Hematopoietic multipotent progenitor cell treated with erythropoietin and hydrocortisone succinate and interleukin-3 and kit ligand, for 8 days (in vitro differentiated cells): ENCODE measurements at places on chromosomes 16 and 17.

GRCh38 chr17:35082073-35082657, 18.7 kb upstream of the RFFL start:
- peak; percentile 88 for DNase-seq

- DNase-seq: no peak
Observed at GRCh38 chr17:57277923-57278604, 21.7 kb downstream of the MSI2 start.

- DNase-seq: no peak
Observed at GRCh38 chr16:17367923-17368322, 102.8 kb downstream of the XYLT1 start.

GRCh38 chr16:964356-965035, 6.3 kb downstream of the LMF1 start:
- DNase-seq: no peak

- peak; percentile 75 for DNase-seq
Observed at GRCh38 chr17:20184977-20185619, 175.9 kb downstream of the SPECC1 start.

GRCh38 chr17:59842901-59843652, 49.7 kb downstream of the TUBD1 start:
- DNase-seq: peak; percentile 59

DNA sequence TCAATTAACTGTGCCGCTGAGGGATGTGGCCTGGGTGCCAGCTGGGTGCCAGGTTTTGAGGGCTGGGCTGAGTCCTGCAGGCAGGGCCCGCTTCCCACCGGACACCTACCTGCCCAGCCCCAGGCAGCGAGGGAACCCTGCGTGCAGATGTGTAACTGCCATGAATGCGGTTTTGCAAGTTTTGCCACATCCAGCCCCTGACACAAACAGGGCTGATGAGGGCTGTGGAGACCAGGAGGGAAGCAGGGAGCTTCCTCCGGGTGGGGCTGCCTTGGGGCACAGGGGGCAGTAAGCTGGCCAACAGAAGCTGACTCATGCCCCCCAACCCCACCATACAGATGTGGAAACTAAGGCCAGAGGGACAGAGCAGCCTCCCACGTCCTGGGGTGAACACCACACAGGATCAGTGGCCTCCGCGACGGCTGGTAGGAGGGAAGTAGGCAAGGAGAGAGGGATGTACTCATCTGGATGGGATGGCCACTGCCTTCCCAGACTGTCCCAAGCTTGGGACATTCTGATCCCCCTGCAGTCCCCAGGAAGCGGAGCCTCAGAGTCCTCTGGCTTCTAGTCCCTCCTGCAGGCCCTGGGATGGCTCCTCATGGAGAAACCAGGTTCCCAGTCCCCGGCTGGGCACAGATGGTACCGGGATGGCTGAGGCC, 1.6 kb downstream of the UBALD1 start:
- no peak for DNase-seq

DNA sequence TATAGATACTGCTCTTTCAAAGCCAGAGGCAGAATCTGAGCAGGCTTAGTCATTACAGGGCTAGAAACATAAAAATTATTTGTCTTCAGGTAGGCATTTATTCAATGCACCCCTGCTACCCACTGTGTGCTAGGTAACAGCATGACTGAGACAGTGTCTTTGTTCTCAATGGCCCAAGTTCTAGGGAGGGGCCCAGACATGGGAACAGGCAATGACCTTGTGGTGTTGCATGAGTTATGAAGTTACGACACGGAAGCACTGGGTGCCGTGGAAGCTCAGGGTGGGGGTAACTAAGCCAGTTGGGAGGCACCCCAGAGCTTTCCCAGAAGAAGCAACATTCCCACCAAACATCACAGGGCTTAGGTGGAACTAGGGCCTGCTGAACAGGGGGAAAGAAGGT, 87.0 kb downstream of the CPPED1 start:
- no peak for DNase-seq

- peak; percentile 72 for DNase-seq
Observed at GRCh38 chr17:42018339-42018738, 1.1 kb upstream of the DNAJC7 start.

DNA sequence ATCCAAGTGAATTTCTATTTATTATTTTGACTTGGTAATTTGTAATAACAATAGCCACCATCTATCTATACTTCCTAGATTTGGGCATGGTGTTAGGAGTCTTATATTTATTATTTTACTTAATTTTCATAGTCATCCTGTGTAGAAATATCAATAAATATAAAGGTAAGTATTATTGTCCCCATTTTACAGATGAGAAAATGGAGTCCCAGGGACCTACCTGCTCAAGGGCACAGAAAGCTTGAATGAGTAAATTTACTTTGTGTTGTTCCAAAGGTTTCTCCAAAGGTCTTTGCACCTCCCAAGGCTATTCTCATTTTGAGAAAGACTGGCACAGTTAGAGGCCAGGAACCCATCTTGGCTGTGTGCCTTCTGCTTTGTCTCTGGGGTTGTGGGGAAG, 738.3 kb downstream of the WWOX start:
- no peak for DNase-seq

DNA sequence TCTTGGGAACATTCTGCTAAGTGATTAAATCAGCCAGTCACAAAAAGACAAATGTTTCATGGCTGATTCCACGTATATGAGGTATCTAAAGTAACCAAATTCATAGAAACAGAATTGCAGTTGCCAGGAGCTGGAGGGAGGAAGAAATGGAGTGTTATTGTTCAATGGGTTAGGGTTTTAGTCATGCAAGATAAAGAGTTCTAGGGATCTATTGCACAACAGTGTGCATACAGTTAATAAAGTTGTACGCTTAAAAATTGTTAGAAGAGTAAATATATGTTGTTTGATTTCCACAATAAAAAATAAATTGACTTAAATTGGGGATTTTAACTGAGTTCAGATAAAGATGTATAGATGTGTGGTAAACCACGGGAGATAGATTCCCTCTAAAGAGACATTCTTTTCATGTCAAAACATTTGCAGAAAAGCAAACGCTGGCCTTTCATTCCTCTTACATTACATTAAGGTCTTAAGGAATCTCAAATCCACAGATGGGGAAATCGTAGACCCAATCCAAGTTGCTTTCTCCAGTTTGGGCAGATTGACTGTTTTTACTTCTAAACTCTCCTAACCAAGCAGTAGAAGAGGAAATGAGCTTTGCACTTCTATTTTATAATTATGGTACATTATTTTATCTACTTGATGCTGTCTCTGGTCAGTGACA, 4.6 kb downstream of the PRDM7 start:
- no peak for DNase-seq

DNA sequence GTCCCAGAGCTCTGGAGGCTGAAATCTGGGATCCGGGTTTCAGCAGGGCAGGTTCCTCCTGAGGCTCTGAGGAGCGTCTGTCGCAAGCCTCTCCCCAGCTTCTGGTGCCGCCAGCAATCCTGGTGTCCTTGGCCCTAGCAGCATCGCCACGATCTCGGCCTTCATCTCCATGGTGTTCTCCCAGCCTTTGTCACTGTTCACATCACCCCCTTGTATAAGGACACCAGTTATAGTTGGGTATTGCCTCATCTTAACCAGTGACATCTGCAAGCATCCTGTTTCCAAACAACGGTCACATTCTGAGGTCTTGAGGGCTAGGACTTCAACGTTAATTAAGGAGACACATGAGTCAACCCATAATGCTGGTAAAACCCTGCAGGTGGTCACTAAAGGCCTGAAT, 2.8 kb upstream of the PPP1R27 start:
- peak; percentile 44 for DNase-seq

DNA sequence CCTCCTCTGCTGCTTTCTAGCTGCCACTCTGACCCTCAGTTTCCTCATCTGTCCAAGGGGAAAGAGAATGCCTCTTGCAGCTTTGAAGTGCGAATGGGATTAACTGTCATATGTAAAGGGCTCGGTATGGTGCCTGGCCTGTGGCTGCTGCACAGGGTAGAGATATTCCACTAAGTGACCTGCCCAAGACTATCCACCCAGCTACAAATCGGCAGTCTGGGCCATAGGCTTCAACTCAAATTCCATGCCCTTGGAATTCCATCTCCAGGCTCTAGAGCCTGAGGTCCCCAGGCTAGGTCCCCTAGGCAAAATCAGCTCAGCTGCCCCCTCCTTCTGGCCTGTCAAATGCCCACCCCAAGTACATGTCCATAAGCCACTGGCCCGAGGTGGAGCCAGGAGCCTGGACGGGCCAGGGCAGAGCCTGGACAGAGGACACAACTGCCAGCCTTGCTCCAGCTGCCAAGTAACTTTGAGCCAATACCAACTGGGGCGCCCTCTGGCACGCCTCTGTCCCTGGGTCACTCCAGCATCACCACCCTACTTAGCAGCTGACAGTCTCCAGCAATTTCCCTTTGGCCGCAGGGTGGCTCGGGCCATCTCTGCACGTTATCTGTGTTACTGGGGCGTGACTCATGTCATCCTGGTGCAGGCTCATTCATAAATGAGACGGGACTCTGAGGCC, 57.2 kb downstream of the SDK2 start:
- DNase-seq: peak; percentile 20

- no peak for DNase-seq
Observed at GRCh38 chr17:42761638-42762037, 611 bp downstream of the RAMP2 start.

GRCh38 chr16:632486-633335, 1.9 kb downstream of the WFIKKN1 start:
- no peak for DNase-seq

GRCh38 chr16:57020651-57021050, 31.3 kb downstream of the NLRC5 start:
- DNase-seq: no peak

GRCh38 chr17:40622509-40622928, 25.1 kb downstream of the SMARCE1 start:
- DNase-seq: no peak

DNA sequence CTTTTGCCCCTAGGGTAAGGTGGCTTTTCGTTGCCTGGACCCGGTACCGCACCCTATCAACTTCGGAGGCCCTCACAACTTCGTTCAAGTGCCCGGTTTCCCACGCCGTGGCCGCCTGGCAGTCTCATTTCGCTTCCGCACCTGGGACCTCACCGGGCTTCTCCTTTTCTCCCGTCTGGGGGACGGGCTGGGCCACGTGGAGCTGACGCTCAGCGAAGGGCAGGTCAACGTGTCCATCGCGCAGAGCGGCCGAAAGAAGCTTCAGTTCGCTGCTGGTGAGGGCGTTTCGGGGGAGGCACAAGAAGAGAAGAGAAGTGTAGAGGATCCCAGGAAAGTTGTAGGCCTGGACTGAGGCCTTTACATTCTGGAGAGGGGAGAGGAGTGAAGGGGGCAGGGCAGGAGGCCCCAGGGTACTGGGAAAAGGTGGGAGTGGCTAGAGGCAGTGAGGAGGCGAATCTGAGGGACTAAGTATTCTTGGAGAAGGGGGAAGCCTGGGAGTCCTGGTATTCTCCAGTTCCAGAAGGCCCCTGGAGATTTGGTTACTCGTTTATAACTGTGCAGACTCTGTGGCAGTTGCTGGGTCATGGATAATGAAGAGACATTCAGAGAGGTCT, 5.5 kb downstream of the CNTNAP1 start:
- no peak for DNase-seq

DNA sequence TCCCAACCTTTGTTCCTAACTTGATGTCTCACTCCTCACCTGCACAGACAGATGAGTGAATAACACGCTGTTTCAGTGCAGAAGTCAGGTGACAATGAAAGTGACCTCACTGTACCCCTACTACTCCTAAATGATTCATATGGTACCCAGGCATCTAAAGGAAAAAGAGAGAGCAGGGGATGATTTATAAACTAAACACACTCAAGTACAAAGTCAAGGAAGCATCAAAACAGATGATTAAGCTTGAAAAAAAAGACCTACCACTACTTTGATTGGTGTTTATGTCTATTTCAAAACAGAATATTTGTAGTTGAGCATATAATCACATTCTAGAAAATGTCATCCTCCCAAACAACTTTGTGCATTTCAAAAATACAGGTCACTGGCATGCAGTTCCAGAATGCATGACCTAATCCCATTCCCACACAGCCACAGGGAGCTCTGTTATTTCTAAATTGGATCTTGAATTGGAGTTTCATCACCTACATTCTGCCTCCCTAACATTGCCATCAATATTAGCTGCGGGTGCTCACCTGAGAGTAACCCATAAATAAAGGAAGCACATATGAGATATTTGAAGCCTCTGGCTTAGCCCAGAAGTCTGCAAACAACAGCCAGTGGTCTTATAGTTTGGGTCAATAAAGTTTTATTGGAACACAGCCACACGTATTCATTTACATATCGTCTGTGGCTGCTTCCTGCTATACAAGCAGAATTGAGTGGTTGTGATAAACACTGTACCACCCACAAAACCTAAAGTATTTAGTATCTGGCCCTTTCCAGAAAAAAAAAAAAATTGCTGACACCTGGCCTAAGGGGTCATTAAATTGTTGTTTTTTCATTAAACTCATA, 14.0 kb downstream of the HS3ST3A1 start:
- no peak for DNase-seq

DNA sequence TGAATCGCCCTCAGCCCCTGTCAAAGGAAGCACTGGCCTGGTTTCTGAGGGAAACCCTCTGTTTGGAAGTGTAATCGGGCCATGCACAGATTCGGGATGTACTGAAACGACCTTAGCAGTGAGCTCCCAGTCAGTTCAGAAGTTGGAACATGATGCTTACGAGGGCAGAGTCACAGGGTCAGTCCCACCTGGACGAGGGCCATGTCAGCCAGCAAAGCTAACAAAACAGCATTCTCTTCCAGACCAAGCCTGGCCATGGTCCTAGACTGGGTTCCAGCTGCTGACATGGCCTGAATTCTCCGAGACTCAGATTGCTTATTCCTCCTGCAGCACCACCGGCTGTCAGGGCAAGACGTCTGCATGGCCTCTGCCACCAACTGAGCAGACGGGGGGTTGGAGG, 192.2 kb upstream of the WSCD1 start:
- DNase-seq: no peak

DNA sequence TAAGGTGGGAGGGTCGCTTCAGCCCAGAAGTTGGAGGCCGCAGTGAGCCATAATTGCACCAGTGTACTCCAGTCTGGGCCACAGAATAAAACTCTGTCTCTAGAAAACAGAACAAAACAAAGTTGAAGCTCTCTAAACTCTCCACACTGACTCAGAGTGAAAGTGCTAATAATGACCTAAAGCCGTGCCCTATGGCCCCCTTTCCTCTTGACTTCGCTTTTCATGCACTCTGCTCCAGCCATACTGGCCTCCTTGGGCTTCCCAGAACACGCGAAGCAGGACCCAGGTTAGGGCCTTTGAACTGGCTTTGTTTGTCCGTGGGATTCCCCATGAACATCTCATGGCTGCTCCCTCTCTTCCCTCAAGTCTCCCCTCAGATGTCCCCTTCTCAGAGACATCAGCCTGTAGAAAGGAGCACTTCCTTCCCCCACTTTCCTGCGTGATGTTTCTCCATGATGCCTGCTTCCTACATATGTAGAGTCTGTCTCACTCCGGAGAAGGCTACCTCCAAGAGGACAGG, 18.6 kb upstream of the SPN start:
- DNase-seq: no peak

DNA sequence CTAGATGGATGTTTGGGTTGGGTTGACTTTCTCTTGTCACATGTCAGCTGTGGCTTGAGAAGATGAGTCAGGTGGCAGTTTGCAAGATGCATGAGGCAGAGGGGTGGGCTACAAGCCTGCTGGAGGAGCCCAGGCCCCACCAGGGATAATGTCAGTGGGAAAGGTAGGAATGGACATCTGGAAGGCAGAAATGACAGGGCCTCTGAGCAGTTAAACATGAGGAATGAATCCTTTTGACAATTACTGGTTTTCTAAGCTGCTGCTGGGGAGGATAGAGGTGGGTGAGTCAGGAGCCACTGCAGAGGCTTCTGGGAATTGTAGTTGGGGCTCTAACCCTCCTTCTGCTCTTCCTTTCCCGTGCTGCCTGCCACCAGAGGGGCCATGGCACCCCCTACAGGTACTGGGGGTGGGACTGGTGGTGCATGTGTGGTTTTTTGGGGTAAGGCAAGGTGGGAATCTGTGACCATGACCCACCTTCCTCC, 15.7 kb downstream of the SLC52A1 start:
- peak; percentile 48 for DNase-seq

- DNase-seq: peak; percentile 81
Observed at GRCh38 chr17:51428668-51429495, 168.5 kb downstream of the UTP18 start.
